SJCRH30 (cell line): ENCODE measurements at places on chromosomes 4 and X.
A peak's percentile ranks its signal among the peaks of the same experiment; 100 is the strongest.

DNA sequence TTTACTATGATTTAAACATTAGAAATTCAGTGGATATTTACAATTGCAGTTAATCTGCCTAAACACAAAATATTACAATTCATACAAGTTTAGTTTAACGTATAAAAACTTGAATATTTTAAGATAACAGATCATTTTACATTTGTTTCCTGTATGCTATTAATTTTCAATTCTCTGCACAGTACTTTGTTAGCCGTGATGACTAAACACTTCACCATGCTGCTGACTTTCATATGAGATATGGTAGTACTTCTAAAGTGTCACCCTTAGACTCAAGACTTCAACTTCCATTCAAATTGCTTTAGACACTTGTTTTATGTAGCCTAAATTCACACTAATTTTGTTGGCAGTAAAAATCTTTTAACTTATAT is 1646.4 kb upstream of the ADGRL3 start:
- H3K27ac ChIP-seq: peak overlapping the region; percentile 98
- no peaks in the 10 kb centered on the region for H3K27me3 ChIP-seq
- H3K36me3 ChIP-seq: no peaks in the 10 kb centered on the region

DNA sequence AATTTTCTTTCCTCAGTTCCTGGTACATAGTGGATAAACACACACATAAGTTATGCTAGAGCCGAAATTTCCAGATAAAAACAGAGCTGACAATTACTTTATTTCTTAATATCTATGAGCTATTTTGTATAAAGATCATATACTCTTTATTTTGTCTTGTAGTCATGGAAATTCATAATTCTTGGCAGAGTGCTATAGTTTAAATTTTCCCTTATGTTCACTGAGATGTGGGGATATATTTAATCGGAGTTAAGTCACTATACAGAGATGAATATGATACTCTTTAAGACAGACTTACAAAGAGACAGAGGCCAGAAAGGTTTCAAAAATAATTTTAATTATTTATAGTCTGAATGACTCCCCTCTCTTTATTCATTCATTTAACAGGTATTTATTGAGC is 89.7 kb downstream of the PPEF1 start:
- H3K4me1 ChIP-seq: peaks cover 10% of the 10 kb centered on the region
- no peaks in the 10 kb centered on the region for H3K36me3 ChIP-seq
- no peak for DNase-seq
- H3K4me3 ChIP-seq: no peak overlapping the region

DNA sequence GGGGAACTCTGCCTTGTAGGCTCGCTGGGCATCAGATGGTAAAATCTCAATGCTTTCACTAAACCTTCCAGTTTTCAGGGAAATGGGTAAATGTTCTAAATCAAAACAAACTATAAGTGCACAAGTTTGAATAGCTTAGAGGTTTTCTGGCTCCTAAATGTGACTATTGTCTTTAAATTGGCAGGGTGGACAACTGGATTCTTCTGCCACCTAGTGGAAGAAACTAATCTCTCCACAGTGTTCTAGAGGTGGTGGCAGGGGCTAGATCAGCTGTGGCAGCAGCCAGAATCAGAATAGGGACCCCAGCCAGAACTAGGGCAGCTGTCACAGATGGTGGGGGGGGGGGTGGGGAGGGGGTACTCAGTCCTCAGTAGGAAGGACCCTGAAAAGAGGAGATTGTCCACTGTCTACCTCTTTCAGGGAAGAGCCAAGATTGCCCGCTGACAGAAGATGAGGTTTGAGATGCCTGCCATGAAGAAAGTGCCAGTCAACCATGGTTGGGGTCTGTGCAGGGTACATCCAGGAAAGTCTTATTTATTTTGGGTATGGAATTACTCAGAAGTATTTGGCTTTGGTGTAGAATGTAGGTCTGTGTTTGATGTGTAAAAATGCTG is 201.4 kb downstream of the CCNG2 start:
- H3K27ac ChIP-seq: no peak overlapping the region
- H3K4me3 ChIP-seq: no peak overlapping the region
- H3K4me1 ChIP-seq: peaks cover 4% of the 10 kb centered on the region; the same call in 1 of the 2 replicates
- H3K27me3 ChIP-seq: 0 out of 2 replicates have a peak, but pooled peaks cover 12% of the 10 kb centered on the region

DNA sequence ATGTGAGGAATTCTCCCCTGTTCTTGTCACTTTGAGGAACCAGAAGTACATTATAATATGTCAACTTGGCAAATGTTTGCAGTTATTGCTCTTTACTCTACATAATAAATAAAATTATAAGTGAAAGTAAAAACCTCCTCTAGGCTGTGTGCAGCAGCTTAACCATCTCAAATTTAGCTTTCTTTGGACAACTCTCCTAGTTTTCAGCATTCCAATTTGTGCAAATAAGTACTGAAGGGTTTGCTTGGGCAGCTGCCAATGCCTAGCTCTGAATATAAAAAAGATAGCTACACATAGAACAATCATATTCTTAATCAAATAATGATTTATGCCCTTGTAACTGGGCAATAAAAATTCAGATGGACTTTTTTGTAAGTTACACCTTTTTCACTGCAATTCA is 82.5 kb downstream of the GASK1B start:
- H3K4me1 ChIP-seq: no peaks in the 10 kb centered on the region
- DNase-seq: no peak
- no peaks in the 10 kb centered on the region for H3K36me3 ChIP-seq
- H3K27me3 ChIP-seq: no peaks in the 10 kb centered on the region

- H3K4me3 ChIP-seq: no peak overlapping the region
- H3K4me1 ChIP-seq: no peaks in the 10 kb centered on the region
- H3K27ac ChIP-seq: no peak overlapping the region
- DNase-seq: no peak
- H3K27me3 ChIP-seq: no peaks in the 10 kb centered on the region
- H3K36me3 ChIP-seq: no peaks in the 10 kb centered on the region
Measured at GRCh38 chr4:182258441-182259000, 15.3 kb downstream of the TENM3 start.

DNA sequence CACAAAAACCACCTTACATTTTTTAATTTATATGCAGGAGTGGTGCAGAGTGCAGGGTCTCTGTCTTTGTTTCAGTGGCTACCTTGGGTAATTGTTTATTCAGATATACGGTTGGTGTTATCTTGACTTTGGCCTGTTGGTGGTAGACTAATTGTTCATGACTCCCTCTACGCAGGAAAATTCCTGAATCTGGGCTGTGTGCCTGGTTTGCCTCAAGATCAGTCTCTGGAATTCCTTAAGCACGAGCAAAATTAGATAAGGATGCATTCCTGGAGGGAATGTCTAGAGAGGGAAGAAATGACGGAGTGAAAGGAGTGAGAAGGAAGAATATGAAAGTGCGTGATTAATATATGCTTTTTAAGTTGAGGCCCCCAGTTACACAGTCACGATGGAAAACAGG is 576.9 kb upstream of the PCDH10 start:
- no peak overlapping the region for H3K4me3 ChIP-seq
- no peak for DNase-seq
- no peaks in the 10 kb centered on the region for H3K4me1 ChIP-seq
- H3K27me3 ChIP-seq: no peaks in the 10 kb centered on the region

- H3K36me3 ChIP-seq: no peaks in the 10 kb centered on the region
- no peak overlapping the region for H3K27ac ChIP-seq
Measured at GRCh38 chrX:39774774-39775328, 322.9 kb downstream of the BCOR start.

- DNase-seq: no peak
- no peaks in the 10 kb centered on the region for H3K4me1 ChIP-seq
- H3K4me3 ChIP-seq: no peak overlapping the region
- no peak overlapping the region for H3K27ac ChIP-seq
- no peaks in the 10 kb centered on the region for H3K36me3 ChIP-seq
- no peaks in the 10 kb centered on the region for H3K27me3 ChIP-seq
Measured at GRCh38 chr4:20809812-20810211, 109.6 kb downstream of the PACRGL start.

DNA sequence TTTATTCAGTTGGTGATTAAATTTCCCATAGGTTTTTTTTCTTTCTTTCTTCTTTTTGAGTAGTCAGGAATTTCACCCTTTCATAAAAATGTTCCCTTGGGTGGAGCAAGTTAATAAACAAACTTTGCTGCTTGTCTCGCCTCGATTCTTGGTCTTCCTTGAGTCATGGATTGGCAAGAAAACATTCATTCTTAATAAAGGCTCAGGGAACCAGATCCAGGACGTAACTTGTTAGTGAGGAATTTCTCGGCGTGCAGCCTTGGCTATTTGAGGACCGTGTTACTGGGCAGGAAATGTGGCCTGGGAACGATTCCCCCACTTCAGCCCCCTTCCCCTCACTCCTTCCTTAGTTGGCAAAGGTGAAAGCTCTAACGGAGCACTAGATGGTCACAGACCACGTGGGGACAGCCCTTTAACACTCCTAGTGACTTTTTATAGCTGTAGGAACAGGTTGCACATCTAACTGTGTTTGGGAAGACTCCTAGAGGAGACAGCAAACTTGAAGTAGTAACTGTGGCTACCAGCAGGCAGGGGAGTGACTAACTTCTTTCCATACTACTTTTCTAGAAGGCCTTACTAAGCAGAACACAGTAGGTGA is 106.8 kb downstream of the UCHL1 start:
- no peaks in the 10 kb centered on the region; the same call in 1 of the 2 replicates for H3K4me1 ChIP-seq
- H3K27ac ChIP-seq: no peak overlapping the region
- no peaks in the 10 kb centered on the region for H3K36me3 ChIP-seq
- no peaks in the 10 kb centered on the region for H3K27me3 ChIP-seq

- H3K4me3 ChIP-seq: no peak within 1 kb of the TSS
- H3K36me3 ChIP-seq: no peaks in the 10 kb centered on the region
- H3K4me1 ChIP-seq: no peaks in the 10 kb centered on the region
- no peak for DNase-seq
Measured at GRCh38 chr4:140568507-140569306, at the start of gene UCP1. Gene UCP1, minus strand, starts transcription at chr4:140568961. Its CDS starts 232 bp downstream, at chr4:140568729.

- H3K27ac ChIP-seq: no peak overlapping the region; the same call in 1 of the 2 replicates
- H3K4me3 ChIP-seq: 0 out of 2 replicates have a peak overlapping the region, but pooled peaks have one; percentile 3
- H3K36me3 ChIP-seq: no peaks in the 10 kb centered on the region
- peak; percentile 35 for DNase-seq
- peaks cover 2% of the 10 kb centered on the region; the same call in 1 of the 2 replicates for H3K27me3 ChIP-seq
- peaks cover 29% of the 10 kb centered on the region for H3K4me1 ChIP-seq
Measured at GRCh38 chr4:4396628-4397440, 9.9 kb downstream of the NSG1 start.

DNA sequence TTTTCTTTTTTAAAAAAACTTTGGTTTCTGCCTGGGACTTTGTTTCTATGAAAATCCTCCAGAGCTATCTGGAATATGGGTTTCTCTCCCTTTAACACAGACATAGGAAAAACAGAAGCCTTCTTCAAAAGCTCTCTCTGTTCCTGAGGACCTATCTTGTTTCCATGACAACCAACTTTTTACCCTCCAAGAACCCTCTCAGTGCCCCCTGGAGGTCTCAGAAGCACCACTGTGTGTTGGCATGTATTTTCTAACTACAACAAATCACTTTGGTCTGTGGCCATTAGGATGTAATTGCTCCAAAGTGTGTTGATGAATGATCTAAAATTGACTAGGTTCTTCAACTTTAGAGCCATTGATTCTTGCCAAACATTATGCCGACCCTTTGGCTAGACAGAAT is 1331.6 kb downstream of the ADGRL3 start:
- DNase-seq: peak; percentile 13
- no peak overlapping the region for H3K4me3 ChIP-seq
- no peaks in the 10 kb centered on the region for H3K27me3 ChIP-seq
- H3K4me1 ChIP-seq: no peaks in the 10 kb centered on the region
- H3K27ac ChIP-seq: no peak overlapping the region
- no peaks in the 10 kb centered on the region for H3K36me3 ChIP-seq

DNA sequence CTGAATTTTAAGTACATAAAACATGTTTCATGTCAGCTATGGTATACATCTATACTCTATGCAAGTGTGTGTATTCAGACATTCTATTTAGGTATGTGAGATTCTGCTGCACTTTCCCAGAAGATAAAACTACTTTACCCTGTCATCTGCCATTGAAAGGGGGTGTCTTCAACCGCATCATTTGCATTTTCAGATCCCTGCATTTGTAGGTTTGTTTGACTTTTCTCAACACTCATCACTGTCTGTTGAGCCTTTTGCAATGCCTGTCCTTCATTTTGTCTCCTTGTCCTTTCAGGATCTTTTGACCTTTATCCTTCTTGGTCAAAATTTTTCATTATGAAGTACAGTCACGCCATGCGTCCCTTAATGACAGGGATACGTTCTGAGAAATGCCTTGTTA is 103.5 kb downstream of the TMA16 start:
- H3K36me3 ChIP-seq: no peaks in the 10 kb centered on the region
- no peak overlapping the region for H3K27ac ChIP-seq
- DNase-seq: no peak

- H3K27ac ChIP-seq: no peak overlapping the region
- no peaks in the 10 kb centered on the region for H3K36me3 ChIP-seq
- DNase-seq: no peak
Measured at GRCh38 chrX:29911673-29912072, 303.7 kb upstream of the MAGEB2 start.
